Suppressor macrophage treated with lipopolysaccharide for 4 hours (primary cell): ENCODE measurements at places on chromosomes 13 and 19.

DNA sequence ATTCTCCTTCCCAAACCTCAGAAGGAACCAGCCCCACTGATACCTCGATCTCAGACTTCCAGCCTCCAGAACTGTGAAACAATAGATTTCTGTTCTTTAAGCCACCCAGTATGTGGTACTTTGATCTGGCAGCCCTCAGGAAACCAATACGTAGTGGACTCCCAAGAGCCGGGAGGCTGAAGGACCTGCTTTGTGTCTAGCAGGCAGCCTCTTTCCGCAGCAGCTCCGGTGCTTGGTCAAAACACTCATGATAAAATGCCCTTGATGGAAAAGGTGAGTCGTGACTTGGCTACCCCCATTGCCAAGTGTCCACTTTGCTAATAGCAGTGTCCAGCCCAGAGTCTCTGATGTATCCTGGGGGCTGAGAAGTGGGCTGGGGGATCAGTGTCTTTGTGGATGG, 158.8 kb upstream of the TMTC4 start:
- no peak for DNase-seq

DNA sequence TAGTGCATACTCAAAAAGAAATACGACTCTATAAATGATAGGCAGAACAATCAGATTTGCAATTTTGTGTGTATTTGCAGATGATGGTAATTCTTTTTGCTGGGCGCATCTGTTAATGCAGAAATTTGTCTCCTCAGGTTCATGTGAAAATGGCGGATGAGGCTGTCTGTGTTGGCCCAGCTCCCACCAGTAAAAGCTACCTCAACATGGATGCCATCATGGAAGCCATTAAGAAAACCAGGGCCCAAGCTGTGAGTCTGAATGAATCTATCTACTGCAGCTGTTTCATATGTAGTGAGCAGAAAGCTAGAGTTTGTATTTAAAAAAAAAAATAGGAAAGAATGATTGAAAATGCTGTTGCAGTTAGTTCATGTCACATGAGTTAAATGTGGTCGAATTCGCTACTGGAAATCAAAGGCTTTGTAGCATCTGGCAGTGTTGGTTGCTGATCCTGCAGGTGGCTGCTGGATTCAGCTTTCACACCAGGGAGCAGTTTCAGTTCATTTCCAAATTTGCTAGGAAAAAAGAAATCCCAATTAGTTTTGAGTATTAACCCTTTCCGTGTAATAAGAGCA, 66.0 kb downstream of the PCCA start:
- no peak for DNase-seq

DNA sequence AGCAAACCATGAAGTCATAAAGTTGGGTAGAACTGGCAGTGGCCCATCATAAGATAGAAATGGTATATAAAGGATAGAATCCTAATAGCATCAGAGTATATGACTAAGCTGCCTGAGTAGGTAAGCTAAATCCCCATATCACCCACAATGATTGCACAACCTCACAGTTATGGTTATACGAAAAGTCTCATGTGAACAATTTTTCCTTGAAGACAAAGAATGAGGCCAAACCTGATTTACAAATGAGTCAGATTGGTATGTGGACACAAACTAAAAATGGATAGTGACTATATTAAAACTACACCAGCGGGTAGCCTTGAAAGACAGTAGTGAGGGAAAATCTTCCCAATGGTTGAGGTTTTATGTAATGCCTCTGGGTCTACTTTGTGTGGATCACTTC, 40.9 kb upstream of the UFM1 start:
- DNase-seq = no peak

GRCh38 chr13:98752467-98753290, at the start of gene SLC15A1:
Gene SLC15A1 (minus strand): TSS chr13:98752672. CDS start chr13:98752598, 74 bp downstream.
- DNase-seq = no peak
